ENCODE measurements at places on chromosomes 2 and 18.

DNA sequence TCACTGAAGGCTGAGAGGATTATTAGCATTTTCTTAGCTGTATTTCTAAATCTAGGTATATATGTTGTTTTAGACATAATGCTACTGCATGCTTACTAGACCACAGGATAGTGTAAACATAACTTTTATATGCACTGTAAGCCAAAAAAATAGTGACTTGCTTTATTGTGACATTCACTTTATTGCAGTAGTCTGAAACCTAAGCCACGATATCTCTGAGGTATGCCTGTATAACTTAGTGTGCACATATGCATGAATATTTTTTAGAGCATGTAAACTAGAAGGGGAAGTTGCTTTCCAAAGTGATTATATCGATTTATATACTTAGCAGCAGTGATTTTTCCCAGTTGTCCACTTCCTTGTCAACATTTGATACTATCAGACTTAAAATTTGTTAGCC is 81.8 kb downstream of the SOS1 start:
- DNase-seq: no peak

GRCh38 chr2:25320077-25320476 is 21.6 kb downstream of the DNMT3A start:
- peak; percentile 48 for DNase-seq

DNA sequence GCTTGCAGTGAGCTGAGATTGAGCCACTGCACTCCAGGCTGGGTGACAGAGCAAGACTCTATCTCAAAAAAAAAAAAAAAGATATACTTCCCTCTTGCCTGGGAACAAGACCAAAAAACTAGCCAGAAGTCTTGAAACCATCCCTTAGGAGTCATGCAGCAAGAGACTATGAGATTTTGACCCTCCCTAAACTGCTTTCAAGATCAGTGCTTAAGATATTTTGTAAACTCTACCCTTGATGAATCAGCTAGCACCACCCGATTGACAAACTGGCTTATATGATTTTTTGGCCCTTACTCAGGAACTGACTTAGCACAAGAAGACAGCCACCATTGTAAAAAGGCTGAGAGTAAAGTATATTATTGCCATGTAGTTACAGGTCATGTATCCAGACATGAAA is 3.8 kb downstream of the SULT1C3 start:
- no peak for DNase-seq

GRCh38 chr2:233422050-233422639 is 67.9 kb downstream of the DGKD start:
- DNase-seq: peak; percentile 53

DNA sequence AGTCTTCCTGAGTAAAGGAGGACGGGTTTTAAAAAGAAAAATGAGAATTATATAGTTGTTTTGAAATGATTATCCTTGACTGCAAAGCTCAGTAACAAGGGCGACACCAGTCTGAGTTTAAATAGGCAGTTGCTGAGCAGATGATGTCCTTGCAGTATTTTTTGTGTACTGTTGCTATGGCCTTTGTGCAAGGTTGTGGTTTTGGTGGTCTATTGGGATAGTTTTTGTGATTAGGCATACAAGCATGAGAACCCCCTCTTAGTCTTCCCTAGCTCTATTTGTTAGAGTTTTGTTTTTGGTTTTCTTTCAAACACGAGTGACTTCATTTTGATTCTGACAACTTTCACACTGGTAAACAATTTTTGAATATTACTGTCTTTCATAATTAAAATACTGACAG is 64.1 kb downstream of the TAF4B start:
- DNase-seq: no peak

DNA sequence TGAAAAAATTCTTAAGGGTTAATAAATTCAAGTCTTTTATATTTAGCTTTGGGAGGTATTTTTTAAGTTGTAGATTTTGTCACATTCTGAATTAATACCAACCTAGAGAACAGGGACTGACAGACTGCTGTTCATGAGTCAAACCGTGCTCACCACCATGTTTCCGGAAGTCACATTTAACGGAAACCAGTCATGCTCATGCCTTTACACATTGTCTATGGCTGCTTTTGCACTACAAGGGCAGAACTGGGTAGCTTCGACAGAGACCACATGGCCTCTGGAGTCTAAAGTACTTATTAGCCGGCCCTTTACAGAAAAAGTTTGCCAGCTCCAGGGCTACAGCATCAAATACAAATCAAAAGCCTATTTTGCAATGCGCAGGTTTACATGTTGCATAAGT is 33.3 kb downstream of the LONRF2 start:
- DNase-seq: no peak

- DNase-seq: no peak
These were observed 20.8 kb downstream of the CRIM1 start for GRCh38 chr2:36376319-36376765.

DNA sequence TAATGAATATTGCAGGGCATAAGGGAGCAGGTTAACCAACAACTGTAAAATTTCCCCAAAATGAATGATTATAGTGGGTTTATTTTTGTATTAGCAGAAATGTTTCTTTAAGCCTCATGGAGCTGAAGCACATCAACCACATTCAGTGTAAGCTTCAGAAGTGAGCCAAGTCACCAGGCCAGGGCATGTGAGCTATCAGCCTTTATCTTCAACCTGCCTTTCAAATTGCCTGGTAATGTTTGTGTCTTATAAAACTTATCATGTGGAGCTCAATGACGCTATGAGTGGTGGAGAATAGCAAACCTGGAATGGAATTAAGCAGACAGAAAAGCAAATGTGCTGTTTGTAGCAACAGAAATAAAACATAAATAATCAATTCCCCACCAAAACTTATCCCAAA is 1068.4 kb downstream of the LRP1B start:
- no peak for DNase-seq

GRCh38 chr2:75317316-75317715 is 118.0 kb upstream of the TACR1 start:
- DNase-seq: no peak
